Muscle of back (tissue), 13 donors: ENCODE measurements at places on chromosomes 1 and 21.
A peak's percentile ranks its signal among the peaks of the same experiment; 100 is the strongest.

DNA sequence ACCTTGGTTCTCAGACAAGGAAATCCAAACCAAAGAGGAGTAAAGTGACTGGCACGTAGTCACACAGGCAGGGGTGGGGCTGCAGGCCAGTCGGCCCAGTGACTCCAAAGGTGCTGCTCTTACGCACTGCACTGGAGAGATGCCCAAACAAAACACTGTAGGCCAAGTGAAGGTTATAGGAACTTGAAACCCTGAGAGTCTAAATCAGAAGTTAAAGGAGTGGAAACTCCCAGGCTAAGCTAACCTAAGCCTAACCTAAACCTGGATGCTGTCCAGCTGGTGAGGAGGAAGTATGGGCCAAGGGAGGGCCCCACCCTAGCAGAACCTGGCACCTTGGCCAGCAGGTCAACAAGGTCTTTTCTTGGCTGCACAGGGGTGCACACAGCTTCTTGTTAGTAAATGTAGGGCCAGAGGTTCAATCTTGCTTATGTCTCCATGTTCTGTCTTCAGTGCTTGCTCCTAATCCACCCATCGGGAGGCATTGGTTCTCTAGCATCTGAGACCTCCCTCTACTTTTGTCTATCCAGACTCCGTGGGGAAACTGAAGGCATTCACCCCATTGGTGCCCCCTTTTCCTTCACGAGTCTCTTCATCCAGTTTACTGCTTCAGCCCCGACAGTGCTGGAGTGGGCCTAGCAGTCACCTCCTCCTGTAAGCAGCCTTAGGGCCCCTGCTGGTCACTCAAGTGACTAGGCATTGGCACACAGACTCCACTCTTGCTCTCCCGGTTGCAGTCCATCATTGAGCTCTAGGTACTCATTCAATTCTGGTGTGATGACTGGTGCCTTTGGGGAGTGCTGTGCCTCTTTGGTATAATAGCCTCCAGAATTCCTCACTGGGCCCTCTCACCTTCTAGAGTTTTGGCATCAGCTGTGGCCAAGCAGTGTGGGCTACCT, 12.9 kb upstream of the TMEM125 start:
- no peak for DNase-seq

DNA sequence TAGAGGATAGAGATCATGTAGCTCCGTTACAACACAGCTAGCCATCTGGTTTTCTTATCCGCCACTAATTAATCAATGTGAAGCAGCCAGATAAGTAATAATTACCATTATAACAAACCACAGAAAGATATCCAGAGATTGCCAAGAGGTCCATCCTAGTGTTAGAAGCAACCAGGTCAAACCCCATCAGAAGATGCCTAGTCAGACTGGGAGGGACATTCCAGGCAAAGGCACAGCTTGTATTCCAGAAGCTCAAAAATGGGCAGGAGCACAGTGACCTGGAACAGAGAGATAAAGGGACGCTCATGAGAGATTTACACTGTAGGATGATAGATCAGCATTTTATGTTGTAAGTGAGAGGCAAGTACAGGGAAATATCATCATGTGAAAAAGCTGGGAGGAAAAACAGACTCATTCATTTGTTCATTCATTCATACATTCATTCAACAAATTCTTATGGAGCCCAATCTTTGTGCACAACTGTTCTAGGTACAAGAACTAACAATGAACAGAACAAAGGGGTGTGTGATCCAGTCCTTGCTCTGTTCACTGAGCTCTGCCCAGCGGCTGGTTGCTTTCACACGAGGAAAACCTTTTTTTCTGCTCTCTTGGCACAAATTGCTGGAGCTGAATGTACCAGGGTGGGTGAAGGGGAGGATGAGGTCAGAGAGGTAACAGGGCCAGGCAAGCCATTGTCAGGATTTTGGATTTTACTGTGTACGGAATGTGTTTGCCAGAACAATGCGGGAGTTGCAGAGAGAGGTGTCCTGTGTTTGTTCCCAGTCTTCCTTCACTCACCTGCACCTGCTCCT, 240.8 kb upstream of the FGGY start:
- DNase-seq, result peak; percentile 48

GRCh38 chr1:84703431-84703830, 13.2 kb upstream of the SSX2IP start:
- no peak for DNase-seq

DNA sequence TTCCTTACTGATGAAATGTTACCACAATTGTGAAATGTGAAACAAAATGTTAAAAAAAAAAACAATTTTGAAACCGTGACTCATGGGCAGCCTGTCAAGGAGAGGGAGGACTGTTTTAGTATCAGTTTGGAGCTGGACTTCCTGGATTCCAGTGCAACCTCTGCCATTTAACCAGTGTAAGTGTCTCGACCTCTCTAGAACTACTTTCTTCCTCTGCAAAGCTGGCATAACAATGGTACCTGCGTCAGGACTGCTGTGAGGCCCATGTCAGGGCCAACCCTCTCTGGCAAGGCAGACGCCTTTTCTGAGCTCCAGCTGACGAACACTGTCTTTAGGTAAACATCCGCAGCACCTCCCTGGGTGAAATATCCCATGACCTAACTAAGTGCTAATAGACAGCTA, 20.9 kb downstream of the URB1 start:
- no peak for DNase-seq

DNA sequence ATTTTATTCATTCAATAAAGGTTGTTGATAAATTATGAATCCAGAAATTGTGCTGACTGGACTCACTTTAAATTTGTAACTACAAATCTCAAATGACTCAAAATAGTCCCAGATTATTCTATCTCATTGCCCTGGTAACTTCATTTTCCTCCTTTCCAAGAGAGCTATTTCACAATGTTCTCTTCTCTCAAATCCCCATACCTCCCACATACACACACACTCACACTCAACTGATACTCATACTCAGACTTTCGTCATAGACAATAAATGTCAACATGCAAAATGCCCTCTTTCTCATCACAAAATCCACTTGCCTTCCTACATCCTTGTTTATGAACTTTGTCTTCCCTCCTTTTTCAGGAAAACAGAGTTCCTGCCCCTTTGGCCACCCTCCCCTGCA, 33.3 kb downstream of the EXTL2 start:
- DNase-seq, result no peak

DNA sequence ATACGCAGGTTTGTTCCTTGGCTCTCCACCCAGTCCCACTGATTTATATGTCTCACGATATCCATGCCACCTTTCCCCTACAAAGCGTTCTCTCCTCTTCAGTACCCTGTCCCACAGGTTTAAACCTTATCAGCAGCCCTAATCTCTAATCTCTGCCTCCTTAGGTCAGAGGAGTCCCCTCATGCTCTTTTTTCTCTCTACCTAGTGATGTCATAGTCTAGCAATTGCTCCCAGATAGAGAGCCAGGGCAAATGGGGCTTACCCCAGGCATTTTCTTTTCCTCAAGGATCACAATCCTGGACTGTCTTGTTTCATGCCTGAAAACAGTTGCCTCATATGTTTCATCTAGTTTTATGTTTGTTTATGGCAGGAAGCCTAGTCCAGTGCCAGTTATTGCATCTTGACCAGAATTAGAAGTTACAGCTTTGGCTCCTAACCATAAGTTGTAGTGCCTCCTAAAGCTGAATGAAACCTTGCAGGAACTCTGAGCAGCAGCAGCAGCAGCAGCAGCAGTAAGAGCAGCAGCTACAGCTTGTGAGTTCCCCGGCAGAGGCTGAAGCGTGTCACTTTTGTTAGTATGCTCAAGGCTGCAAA, 26.7 kb upstream of the TP53BP2 start:
- no peak for DNase-seq

DNA sequence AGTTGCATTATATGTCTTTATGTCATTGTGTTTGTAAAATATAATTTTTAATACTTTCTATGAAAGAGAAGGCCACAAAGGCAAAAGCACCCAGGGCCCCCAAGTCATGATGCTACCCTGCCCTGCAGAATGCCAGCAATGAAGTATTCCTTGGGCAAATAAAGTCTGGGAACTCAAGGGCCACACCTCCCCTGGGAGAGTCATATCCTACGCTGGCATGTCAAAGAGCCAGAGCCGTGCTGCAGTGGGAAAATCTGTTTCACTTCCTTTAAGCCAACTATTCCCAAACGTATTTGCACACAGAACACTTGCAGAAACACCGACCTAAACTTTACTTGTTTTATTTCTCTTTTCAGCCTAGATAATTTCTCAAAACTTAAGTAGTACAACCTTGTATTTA, 98.4 kb upstream of the KAZN start:
- DNase-seq, result no peak

- DNase-seq, result no peak
Observed at GRCh38 chr1:151402764-151403163, 3.4 kb downstream of the PSMB4 start.

- DNase-seq, result no peak
Observed at GRCh38 chr1:69858534-69858933, 290.8 kb downstream of the LRRC7 start.

DNA sequence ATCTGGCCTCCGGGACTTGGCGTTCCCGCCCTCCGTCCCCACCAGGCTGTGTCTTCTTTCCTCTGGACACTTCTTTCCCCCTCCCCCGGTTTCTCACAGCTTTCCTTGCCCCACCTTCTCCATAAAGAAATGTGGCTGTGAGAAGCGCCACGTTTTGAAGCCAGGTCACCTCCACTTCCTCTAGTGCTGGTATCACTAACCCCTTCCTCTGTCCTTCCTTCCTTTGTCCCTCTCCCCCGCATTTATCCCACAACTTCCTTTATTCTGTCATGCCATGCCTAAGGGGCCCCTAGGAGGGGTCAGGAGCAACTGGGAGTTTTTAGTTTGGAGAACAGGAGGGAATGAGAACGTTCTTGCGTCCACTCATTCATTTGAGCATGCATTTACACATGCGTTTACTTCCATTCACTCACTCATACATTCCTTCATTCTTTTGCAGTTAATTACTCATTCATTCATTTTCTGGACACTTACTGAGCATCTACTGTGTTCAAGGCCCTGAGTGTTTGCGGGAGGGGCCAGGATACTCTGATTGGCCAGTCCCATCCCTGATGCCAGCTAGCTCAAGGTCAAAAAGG, 5.0 kb upstream of the ACOT11 start:
- no peak for DNase-seq

DNA sequence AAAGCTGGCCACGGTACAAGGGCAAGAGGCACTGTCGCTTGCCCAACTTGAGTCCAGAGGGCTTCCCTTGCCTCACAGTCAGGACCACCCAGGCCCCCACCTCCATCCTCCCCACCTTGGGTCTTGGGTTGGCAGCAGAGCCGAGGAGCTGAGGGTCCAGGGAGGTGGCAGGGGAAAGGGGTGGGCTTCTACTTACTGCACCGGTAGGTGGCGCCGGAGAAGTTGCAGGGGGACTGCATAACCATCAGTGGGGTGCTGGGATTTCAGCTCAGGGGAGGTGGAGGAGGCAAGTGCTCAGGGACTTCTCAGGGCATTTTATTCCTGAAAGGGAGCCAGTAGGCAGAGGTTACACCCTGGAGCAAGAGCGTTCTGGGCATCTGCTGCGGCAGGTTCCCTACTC, 44.0 kb downstream of the TRIM62 start:
- peak; percentile 42 for DNase-seq

- no peak for DNase-seq
Observed at GRCh38 chr1:220504329-220504728, 23.6 kb upstream of the MARK1 start.

DNA sequence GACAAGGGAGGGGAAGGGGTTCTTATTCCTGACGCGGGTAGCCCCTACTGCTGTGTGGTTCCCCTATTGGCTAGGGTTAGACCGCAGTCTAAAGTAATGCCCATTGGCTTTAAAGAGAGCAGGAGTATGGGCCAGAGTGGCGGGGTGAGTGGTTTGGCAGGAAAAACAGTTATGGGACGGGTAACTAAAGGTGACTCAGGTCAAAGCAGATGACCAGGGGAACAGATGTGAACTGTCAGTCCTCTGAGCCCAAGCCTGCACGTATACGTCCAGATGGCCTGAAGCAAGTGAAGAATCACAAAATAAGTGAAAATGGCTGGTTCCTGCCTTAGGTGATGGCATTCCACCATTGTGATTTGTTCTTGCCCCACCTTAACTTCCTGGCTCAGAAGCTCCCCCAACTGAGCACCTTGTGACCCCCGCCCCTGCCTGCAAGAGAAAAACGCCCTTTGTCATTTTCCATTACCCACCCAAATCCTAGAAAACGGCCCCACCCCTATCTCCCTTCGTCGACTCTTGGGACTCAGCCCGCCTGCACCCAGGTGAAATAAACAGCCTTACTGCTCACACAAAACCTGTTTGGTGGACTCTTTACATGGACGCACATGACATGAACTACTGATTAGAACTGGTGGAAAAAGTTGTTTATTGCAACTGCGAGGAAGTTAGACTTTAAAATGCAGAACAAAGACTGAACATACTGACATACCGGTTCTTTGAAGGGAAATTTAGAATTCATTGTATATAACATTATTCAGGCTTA, 758 bp upstream of the ATAD3B start:
- DNase-seq, result no peak

DNA sequence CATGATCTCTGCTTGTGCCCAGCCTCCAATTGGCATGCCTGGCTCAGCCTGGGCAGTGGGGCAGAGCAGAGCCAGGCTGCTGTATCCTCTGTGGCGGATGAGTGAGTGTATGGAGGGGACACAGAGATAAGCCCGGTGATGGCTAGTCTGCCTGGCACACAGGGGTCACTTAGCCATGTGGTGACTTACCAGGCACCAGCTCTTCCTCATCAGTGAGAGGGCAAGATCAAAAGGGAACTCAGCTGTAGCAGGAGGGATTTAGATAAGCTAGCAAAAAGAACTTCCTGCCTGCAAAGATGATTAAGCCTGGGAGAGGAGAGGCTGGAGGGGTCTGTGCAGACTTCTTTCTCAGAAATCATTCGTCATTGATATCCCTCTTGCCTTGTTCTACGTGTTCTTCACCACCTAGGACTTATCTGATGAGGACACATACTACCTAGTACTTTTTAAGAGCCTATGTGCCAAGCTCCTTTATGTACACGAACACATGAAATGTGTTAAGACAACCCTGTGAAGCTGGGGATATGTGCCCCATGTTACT, 7.9 kb downstream of the KIF21B start:
- DNase-seq, result no peak

DNA sequence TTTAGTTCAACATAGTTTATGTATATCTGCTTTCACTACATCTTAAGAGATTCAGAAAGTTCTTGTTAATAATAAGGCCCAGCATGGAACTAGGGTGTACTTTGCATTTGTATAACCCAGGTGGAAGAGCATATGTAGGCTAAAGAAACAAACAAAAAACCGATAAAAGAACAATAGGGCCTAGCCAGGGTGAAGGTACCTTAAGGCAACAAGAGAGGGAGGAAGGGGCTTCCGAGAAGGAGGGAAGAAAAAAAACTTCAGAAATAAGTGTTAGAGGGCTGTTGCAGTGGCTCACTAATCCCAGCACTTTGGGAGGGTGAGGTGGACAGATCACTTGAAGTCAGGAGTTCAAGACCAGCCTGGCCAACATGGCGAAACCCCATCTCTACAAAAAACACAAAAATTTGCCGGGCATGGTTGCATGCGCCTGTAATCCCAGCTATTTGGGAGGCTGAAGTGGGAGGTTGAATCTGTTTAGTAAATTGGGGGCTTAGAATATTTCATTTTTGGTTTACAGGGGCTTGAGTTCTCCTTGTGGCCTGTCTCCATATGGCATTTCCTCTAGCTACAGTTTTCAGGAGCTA, 4.7 kb upstream of the SPATA45 start:
- no peak for DNase-seq

GRCh38 chr21:34553151-34553952, 41.3 kb upstream of the KCNE1 start:
- peak; percentile 44 for DNase-seq

- DNase-seq, result peak; percentile 91
Observed at GRCh38 chr1:3312898-3313575, 141.4 kb upstream of the ARHGEF16 start.

GRCh38 chr1:162549001-162549400, 12.5 kb upstream of the UAP1 start:
- no peak for DNase-seq
